ENCODE measurements at places on chromosomes 5 and 9.

GRCh38 chr9:137663584-137663983 lies 44.8 kb downstream of the EHMT1 start:
- DNase-seq = no peak

GRCh38 chr5:191036-191948 lies at the start of gene LRRC14B:
Gene LRRC14B (plus strand): TSS chr5:191495. CDS start chr5:191539, 44 bp downstream.
- no peak for DNase-seq

DNA sequence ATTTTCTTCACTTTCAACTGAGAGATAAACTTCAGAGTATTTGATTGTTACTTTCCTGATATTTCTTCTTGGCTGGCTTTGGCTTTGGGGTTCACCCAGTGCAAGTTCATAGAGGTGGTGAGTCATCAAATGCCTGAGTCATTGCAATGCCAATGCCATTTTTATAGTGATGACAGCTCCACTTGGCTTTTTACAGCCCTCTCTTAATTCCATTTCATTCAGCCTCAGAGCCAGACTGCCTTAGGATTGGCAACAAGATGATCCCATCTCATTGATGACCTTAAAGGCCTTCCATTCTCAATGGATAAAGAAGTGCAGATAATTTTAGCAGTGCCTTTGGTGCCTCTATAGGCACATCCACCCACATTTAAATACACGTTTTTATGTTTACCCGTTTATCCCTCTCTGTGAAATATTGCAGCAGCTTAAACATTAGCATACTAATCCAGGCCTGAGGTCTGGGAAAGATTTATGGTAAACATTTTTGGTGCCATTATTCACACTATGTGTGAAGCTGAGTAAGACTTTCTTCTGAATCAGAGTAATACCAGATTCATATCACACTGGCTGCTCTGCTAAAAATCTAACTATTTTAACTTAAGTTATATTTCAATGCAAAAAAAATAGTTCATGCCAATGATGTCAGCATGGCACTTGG lies 88.9 kb upstream of the TYRP1 start:
- no peak for DNase-seq

DNA sequence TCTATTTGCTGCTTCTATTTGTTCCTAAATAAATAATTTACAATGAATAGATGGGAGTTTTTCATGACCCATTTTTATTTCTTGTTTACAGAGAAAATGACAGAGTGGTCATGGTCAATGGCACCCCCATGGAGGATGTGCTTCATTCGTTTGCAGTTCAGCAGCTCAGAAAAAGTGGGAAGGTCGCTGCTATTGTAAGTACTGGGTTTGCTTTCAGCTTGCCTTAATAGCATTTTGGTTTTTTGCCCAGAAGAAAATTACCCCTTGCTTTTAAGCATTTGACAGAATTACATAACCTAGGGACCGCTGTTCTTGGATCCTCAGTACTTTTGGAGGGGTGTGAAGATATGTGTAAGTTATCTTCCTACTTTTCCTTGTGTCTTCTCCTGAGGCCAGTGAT lies 44.1 kb downstream of the TJP2 start:
- DNase-seq = no peak

- DNase-seq = no peak
Measured at GRCh38 chr5:58318468-58318867, 141.4 kb downstream of the PLK2 start.

DNA sequence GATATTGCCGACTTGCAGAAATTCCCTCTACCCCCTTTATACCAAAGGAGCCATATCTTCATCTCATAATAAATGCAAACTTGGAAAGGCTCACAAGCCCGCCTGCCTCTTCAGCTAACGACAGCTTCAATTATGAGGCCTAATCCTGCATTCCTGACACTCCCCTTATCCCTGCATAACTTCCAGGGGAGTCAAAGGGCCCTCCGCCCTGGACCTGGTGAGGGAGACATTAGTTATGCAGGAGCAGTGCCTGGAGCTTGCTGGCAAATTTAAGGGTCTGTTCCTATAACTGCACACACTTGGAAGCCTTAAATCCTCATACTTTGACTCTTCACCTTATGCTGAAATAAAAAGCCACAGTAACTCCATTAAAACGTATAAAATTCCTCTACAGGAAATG lies 617.9 kb downstream of the BNC2 start:
- no peak for DNase-seq

DNA sequence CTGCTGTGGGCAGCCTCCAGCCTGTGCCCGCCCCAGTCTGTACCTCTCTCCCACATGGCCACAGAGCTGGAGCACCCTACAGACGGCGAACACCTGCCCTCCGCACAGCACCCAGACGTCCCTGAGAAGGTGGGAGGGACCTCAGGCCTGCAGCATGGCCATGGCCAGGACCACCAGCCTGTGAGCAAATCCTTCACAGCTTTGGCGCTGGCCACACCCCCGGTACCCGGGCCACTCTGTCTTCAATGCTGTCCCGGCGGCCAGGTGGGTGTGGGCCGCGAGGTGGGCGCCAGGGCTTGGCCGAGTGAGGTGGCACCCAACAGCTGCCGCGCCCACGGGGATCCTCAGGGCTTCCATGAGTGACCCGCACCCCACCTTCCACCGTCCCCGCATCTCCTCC lies 18.7 kb downstream of the NOTCH1 start:
- DNase-seq = no peak

- peak; percentile 9 for DNase-seq
Measured at GRCh38 chr5:115098041-115098702, 71.5 kb downstream of the TRIM36 start.

DNA sequence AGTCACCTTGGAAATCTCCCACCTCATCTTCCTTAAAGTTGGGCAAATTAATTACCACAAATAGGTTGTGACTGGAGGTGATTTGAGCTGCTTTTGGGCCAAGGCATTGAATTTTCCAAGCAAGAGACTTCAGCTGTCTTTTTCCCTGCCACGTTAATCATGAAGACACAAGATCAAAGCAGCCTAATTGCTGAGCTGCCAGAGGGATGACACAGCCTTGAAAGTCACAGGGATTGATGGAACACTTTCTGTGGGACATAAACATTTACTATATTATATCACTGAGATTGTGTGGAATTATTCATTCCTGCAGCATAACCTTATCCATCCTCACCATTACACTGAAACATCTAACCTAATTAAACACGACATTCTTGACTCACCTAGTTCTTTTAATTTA lies 172.2 kb downstream of the FAM170A start:
- no peak for DNase-seq

GRCh38 chr9:110669433-110669832 lies 842 bp downstream of the MUSK start:
- DNase-seq = no peak

DNA sequence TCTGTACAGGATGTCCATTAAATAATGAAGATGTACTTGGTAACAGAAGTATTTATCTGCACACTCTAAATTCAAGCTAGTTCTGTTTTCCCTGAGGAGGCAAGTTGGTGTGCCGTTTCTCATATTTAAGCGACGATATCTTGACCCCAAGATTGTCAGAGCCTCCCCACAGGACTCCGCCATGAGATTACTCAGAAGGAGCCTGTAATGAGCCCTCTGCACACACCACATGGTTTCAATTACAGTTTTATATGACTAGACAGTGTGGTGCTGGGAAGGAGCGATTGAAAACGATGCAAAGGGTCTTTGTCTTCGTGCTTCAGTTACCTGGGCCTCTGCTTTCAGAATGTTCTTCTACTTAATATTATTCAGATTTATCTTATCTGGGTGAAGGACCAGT lies 840.4 kb upstream of the WWC1 start:
- DNase-seq = no peak

DNA sequence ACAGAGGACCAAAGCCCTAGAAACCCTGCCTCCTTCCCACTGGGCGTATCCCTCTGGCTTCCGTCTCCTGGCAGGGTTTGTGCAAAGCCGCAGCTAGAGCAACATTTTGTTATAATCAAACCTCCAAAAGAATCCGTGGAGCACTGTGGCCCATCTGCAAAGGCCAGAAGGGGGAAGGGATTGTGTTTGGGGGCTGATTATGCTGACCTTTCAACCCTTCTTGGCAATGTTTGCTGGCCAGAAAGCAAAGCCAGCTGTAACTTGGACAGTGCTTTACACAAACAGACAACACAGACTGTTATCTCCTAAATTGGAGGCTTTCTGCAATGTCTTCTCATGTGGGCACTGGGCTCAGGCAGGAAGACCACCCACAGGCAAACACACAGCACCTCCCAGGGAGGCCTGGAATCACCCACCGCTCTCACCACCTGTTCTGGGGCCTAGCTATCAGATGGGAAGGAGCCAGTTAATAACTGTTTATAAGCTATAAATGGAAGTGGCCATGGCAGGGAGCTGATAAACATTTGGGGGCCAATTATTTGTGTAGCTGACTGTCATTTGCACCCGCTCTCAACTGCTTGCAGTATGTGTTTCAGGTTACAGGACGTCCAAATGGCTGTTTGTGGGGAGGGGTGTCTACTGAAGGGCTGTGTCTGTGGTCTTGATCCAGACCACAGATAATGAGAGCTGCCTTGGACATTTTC lies 121.6 kb upstream of the ERCC6L2 start:
- no peak for DNase-seq

- no peak for DNase-seq
Measured at GRCh38 chr5:129141696-129142095, 47.1 kb downstream of the ISOC1 start.

DNA sequence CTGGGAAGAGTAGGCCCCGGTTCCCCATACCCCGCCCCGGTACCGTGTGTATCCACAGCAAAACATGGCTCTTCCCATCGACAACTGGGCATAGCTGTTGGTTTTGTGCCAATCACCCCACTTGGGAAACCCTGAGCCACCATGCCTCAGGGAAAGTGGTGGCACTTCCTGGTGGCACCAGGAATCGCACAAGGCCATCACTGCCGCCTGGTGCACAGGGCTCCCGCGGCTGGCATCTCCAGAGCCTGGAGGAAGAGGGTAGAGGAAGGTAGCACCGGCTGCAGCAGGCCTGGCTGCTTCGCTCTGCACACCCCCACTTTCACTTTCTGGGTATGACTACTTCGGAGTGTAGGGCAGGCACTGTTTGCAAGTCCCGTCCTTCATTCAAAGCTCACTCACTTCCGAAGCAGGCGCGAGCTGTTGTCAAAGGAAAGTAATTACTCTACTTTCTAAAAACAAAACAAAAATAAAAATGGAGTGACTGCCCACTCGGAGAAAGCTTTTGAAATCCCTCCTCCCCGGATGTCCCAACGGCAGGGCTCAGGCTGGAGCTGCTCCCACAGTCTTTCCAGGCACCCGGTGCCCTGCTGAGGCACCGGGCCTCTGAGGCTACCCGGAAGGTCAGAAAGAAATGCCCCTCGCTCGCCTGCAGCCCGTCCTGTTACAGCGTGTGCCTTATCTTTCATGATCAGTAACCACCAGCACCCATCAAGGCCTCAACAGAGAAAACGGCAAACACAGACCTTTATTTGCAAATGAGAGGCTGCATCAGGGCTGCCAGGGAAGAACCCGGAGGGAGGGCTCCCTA lies 2.0 kb downstream of the BRD3 start:
- DNase-seq = peak; percentile 58

DNA sequence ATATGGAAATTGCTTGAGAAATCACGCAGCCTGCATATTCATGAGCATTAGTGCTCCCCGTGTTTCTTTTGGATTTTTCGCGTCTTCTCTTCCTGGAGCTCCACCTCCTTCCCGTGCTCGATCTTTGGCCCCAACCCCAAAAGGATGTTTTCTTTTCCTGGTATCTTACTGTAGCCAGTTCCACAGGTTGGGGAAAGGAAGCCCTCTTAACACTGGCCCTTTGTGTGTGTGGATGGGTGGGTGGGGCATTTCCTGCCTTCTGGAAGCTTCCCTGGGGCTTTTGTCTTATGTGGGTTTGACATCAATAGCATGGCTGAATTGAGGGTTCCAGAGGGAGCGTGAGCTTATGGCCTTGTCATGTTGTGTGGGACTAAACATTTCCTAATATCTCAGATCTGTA lies 21.9 kb downstream of the STXBP1 start:
- no peak for DNase-seq

DNA sequence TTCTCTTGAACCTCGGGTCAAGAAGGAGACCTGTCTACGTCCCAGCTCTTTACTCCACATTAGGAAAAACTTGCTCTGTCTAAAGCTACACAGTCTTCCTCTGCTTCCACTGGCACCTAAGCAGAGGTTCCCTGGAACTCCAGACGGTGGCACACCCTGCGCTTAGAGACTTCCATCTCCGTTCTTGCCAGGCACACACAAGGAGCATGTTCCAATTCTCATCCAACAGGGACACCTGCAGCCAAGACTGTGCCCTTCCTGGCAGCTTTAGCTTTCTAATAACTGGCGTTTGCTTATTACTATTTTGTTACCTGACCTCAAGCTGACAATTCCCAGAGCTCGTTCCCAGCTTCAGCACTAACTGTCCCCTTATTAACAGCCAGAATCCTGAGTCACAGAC lies 16.0 kb downstream of the CAPSL start:
- no peak for DNase-seq

DNA sequence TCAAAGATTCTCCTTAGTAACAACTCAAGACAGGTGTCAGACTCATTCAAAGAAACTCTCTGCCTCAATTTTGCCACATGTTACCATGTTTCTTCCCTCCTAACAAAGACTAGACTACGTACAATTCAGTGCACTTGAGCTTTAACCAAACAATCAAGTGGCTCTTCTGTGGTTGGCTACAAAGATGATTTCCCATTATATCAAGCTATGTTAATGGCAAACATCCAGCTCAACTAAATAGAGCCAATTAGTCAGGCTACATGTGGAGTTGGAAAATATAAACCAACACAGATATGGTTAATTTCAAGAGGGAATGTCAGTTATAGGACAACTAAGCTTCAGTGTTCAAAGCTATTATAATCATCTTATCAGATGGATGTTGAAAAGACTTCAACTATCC lies 29.2 kb upstream of the ADRA1B start:
- DNase-seq = no peak

- DNase-seq = no peak
Measured at GRCh38 chr9:136567651-136568287, 21.9 kb upstream of the NOTCH1 start.

GRCh38 chr9:16661816-16662215 lies 208.7 kb downstream of the BNC2 start:
- no peak for DNase-seq

GRCh38 chr5:95718738-95719137 lies 12.4 kb upstream of the RHOBTB3 start:
- no peak for DNase-seq

DNA sequence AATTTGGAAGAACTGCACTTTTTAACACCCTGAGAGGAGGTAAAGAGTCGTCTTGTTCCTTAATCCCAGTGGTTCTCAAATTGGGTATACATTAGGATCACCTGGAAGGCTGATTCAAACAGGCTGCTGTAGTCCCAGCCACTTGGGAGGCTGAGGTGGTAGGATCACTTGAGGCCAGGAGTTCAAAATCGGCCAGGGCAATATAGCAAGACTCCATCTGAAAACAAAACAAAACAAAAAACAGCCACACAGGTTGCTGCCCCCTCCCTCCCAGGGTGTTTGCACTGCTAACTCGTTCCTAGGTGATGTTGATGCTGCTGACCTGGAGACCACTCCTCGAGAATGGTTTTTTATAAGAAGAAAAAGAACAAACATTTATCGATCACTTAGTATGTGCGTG lies 1.5 kb upstream of the TBC1D9B start:
- no peak for DNase-seq

GRCh38 chr5:29811914-29812679 lies 1381.4 kb upstream of the CDH6 start:
- no peak for DNase-seq

All from CD4-positive, alpha-beta T cell treated with Interleukin-1 beta for 1 hour (primary cell).